ENCODE measurements at places on chromosomes 6 and 20.

DNA sequence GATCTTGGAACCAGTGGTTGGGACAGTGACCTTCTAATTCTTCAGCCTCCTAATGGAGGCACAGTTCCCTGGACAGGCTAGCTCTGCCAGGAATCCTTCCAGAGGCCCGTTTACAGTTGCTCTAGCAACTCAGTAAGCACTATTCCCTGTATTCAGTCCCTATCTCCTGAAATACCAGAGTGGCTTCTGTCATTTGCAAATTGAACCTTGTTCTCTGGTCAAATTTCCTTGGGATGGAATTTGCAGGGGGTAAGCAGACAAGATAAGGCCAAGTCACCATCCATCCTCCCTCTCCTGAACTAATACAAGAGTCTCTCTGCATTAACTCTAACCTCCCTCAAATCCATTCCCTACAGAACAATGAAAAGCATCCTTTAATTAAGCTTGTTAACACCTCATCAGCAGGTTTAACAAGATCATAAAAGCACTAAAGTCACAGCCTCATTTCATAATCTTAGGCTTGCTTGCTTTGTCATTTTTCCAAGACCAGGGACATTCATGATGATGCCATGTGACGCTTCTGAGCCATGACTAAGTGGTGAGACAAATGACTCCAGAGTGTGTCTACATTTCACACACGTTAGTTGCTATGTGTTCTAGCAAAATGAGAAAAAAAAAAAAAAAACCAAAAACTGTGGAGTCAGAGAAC, 37.1 kb downstream of the SLC22A23 start:
- no peak for DNase-seq

DNA sequence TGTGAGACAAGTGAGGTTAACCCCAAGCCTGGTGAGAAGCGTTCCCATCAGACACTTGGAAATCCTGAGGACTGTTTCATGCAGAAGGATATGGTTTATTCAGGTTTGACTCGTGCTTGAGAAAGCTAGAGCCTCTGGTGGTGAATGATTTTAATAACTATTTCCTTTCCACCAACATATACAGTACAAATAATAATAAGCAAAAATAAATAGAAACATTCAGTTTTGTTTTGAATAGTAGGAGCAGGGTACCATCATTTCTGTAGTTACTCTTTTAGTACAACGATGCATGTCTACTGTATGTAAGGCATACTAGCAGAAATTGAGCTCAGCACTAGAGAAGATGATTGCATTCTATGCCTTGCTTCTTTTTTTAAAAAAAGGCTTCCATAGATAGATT, 33.5 kb downstream of the PLG start:
- DNase-seq, result no peak

- no peak for DNase-seq
These were observed 57.5 kb downstream of the SYNJ2 start for GRCh38 chr6:158039178-158039557.

- DNase-seq, result no peak
These were observed 423.8 kb downstream of the TENT5A start for GRCh38 chr6:81328700-81329099.

- DNase-seq, result no peak
These were observed 512.7 kb upstream of the ZNF337 start for GRCh38 chr20:26209171-26209941.
